ENCODE measurements at places on chromosomes 3 and 15. TPM values are rescaled to one million over a fixed set of nuclear protein-coding genes. Genes with fewer than 3 reads are reported as not detected.
A peak's percentile ranks its signal among the peaks of the same experiment; 100 is the strongest.

Gene SOX2
- 0.09 TPM for polyA plus RNA-seq

Gene ZPLD1
- polyA plus RNA-seq: 0.29 TPM

DNA sequence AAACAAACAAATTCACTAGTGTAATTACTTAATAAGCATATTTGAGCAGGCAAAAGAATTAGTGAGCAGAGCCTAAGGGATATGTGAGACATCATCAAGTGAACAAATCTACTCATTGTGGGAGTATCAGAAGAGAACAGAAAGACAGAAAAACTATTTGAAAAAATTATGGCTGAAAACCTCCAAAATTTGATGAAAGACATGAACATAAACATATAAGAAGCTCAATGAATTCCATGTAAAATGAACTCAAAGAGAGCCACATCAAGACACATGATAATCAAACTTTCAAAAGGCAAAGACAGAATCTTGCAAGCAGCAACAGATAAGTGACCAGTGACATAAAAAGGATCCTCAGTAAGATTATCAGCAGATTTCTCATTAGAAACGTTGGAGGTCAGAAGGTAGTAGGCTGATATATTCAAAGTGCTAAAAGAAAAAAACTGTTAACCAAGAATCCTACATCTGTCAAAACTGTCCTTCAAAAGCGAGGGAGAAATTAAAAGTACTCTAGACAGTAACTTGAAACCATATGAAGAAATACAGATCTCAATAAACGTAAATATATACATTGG is 83.0 kb upstream of the UBP1 start:
- DNase-seq: no peak

- DNase-seq: no peak
Observed at GRCh38 chr3:36380221-36381031, at the start of gene STAC. Gene STAC, plus strand, starts transcription at chr3:36380504. Its CDS starts 140 bp downstream, at chr3:36380644.

GRCh38 chr3:176794406-176794805 is 402.9 kb downstream of the TBL1XR1 start:
- DNase-seq: no peak

Gene PARP15
- 0.09 TPM for polyA plus RNA-seq

Gene CNTN3
- 0.01 TPM for polyA plus RNA-seq

DNA sequence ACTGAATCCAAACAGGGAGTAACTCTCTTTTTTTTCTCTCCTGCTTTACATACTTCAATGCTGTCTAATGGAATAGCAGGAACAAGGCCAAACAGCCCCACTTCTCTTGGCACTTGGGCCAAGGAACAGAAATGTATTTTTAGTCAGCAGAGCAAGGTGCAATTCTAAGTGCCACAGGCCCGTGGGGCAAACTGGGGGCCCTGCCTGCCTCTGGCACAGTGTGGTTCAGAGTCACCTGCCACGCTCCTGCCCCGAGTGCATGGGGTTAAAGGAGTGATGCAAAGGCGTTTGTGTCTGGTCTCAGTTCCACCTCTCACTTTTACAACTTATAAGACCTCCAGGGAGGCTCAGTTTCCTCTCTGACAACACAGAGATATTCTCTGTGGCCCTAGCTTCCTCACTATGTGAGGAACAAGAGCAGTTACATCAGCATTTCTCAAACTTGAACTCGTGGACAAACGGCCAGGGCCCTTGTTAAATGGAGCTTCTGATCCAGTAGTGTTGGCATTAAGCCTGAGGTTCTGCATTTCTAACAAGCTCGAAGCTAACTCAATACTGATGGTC is 51.3 kb downstream of the LRIG1 start:
- DNase-seq: no peak

DNA sequence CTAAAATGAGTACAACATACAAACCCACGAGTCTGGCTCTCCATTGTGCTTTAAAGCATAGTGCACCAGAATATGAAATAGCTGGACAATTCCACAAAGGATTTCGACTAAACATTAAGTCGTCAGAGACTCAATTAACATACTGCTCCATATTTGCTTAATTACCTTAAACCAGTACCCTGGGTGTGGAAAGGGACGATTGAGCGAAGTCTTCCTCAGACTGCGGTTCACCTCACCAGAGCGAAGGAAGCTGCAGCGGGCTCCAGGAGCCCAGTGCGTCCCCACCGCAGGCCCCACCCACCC is 218 bp upstream of the TRPC1 start:
- DNase-seq: no peak

DNA sequence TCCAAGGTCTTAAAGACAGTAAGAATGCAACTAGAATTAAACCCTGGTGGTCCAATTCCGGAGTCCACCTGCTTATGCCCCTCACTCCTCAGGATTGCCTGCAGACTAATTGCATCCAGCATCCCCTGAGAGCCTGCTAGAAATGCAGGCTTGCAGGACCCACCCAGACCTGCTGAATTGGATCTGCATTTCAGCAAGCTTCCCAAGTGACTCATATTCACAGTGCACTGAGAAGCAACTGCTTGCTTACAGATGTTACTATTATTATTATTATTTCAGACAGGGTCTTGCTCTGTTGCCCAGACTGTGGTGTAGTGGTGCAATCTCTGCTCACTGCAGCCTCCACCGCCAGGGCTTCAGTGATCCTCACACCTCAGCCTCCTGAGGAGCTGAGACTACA is 83.5 kb upstream of the VGLL4 start:
- peak; percentile 11 for DNase-seq

Measured in foreskin keratinocyte (primary cell).